NCI-H2081 (cell line): ENCODE measurements at places on chromosomes 1 and 21.

DNA sequence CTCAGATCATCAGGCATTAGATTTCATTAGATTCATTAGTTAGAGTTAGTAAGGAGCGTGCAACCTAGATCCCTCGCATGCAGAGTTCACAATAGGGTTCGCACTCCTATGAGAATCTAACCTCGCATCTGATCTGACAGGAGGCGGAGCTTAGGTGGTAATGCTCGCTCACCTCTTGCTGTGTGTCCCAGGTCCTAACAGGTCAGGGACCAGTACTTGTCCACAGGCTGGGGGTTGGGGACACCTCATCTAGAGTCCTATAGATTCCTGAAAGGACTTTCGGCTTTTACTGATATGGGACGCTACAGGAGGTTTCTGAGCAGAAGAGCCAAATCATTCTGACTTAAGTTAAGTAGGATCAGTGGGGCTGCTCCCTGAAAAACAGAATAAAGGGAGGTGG is 91.4 kb downstream of the AKT3 start:
- DNase-seq: no peak

- DNase-seq: no peak
These were observed 727.6 kb downstream of the PTPRU start for GRCh38 chr1:29963946-29964345.

GRCh38 chr1:35876988-35877387 is 6.0 kb upstream of the AGO1 start:
- no peak for DNase-seq

DNA sequence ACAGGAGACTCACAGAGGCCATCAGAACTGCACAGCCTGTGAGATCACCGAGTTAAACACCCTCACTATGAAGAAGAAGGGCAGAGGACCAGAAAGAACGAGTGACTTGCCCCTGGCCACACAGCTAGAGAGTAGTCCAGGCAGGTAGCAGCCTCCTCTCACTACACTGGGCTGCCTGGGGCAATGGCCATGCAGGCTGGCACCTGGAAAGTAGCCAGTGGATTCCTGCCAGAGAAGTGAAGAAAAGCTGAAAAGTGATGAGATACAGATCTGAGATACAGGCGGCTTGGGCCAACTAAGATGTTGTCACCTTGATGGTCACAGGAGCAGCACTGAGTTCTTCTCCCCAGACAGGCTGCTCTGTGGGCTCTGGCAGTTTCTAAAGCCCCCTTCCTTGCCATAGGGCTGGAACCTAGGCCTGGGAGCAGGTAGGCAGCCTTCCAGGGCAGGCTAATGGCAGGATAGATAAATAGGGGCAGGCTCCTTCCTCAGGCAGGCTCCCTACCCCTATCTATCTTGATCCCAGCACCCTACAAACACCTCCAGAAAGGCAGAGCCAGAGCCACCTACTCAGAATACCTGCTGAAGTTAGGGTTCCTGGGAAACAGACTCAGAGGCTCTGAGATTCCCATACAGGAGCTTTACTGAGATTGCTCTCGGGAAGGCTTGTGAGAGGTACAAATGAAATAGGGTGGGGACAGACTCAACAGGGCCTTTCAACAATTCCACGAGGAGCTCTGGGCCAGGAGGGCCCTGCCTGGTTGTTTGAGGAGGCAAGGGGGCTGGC is 106.3 kb downstream of the BEND5 start:
- no peak for DNase-seq

GRCh38 chr1:116880917-116881316 is 28.8 kb upstream of the PTGFRN start:
- no peak for DNase-seq

GRCh38 chr1:94092210-94092613 is 28.7 kb downstream of the ABCA4 start:
- no peak for DNase-seq

- DNase-seq: no peak
These were observed 29.8 kb downstream of the TRPM2 start for GRCh38 chr21:44383216-44383615.

DNA sequence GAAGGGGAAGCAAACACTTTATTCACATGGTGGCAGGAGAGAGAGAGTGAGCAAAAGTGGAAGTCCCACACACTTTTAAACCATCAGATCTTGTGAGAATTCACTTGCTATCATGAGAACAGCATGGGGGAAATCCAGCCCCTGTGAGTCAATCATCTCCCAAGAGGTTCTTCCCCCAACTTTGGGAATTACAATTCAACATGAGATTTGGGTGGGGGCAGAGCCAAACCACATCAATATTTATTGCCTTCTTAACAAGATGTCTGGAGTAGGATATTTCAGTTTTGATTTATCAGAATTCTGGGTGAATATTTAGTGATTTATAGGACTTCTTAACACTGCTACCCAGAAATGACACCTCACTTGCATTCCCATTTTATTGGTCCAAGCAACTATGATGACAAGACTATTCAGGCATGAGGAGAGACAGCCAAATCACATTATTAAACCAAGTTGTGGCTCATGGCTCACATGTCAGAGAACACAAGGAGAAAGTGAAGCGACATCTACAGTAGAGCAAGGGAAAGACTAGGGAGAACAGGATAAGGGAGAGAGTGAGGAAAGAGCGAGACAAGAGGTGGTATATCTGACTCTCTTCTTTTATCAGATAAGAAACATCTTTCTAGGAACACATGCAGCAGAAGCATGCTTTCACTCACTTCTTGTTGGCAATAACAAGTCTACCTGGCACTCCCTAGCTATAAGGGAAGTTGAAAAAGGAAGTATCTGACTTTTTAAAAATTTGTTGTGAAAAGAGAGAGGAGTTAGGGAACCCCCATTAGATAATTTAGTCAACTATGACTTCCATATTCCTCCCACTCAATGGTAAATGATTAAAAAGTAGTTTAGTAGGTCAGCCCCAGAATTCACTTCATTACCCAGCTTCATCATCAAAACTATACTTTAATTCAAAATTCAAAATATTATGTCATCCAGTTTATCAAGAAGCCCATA is 36.6 kb upstream of the PTPRC start:
- DNase-seq: no peak

DNA sequence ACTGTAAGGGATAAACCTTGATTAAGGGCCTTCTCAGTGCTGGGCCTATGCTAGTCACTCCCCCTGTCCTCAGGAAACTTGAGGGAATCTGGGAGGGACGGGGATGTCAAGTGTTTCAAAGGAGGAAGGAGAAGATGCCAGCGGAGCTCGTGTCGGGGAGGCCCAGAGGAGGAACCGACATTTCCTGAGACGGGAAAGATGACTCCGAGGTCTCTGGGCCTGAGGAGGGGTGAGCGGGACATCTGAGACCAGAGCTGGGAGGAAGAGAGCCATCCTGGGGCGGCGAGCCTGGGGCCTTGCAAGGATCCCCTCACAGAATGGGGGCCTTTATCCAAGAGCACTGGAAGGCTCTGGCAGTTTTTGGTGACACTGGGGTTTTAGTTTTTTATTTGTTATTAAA is 10.4 kb downstream of the SLC66A1 start:
- DNase-seq: no peak

GRCh38 chr1:21651214-21652042 is 17.7 kb downstream of the RAP1GAP start:
- DNase-seq: peak; percentile 52

DNA sequence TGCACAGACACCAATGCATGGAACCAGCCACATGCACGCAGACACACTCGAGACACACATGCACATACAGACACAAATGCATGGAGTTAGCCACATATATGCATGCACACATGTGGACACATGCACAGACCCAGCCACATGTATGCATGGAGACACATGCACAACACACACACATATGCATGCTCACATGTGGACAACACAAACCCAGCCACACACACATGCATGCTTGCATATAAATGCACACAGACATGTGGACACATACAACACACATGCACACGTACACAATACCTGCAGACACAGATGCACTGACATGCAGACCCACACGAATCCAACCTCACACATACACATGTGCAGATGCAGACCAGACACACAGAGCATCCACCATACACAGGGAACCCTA is 31.1 kb downstream of the WNT9A start:
- no peak for DNase-seq

- no peak for DNase-seq
These were observed 126.2 kb downstream of the CNIH3 start for GRCh38 chr1:224742349-224742748.

- no peak for DNase-seq
These were observed 337.7 kb downstream of the DISC1 start for GRCh38 chr1:231964241-231964640.

DNA sequence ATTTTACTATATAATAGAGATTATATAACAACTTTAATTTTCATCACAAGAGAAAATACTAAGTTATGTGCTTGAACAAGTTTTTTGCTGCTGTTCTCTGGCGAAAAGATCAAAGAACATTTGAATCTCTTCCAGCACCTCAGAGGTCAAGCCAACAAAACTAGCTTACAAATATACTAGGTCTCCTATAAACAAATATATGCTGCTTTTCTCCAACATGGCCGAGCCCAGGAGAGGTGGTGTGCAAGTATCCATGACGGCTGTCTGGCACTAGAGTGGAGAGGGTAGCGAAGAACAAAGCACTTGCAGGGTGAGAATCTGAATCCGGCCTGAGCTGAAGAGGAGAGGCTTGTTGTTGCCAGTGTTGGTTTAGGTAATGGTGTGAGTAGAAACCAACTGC is 7.5 kb upstream of the FMO3 start:
- DNase-seq: no peak

- DNase-seq: no peak
These were observed 131.6 kb downstream of the SNX7 start for GRCh38 chr1:98793136-98793535.

- DNase-seq: no peak
These were observed 5.1 kb downstream of the ZC3H12A start for GRCh38 chr1:37479255-37480124.

- no peak for DNase-seq
These were observed 9.7 kb downstream of the IFFO2 start for GRCh38 chr1:18946550-18947381.

- no peak for DNase-seq
These were observed 588.0 kb upstream of the BEND5 start for GRCh38 chr1:49364676-49365075.

GRCh38 chr21:42680429-42680828 is 27.0 kb downstream of the PDE9A start:
- DNase-seq: no peak

DNA sequence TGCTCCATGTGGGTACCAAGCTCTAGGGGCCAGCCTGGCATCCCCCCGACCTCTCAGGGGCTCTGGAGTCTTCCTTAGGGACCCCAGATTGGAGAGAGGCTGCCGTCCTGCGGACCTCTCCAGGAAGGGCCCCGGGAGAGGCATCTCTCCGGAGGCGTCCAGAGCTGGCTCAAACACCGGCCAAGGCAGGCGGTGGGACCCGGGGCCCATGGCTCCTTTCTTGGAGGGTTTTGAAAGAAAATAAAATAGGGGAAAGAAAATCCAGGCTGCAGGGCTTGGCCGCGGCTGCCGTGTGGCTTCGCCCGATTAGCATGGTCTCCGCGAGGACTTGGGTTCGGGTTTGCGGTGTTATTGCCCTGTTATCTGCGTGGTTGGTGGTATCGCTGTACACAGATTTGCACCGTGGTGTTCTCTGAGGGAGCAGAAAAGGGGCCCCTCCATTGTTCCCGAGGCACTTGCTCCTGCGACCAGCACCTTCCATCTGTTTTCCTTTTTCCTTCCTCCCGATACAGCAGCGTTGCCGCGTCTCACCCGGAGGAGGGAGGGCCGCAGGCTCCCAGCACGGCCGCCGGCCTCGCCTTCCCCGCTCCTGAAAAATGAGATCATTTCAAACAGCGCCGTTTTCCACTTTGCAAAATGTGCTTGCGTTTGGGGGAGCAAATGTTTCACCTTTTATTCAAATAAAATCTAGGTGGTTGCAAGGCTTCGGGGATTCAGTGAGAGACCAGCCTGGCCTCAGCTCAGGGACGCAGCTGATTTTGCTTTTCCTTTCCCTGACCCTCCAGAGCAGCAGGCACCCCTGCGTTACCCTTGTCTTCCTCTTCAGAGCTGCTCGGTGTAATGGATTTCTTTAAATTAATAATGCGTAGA is 86.3 kb downstream of the PRDM16 start:
- DNase-seq: no peak

GRCh38 chr1:100187912-100188311 is 9.9 kb upstream of the LRRC39 start:
- DNase-seq: peak; percentile 22

GRCh38 chr1:147882535-147882934 is 20.1 kb upstream of the GJA8 start:
- DNase-seq: no peak

GRCh38 chr1:236734141-236734765 is 48.0 kb downstream of the ACTN2 start:
- DNase-seq: no peak

- DNase-seq: no peak
These were observed 34.8 kb upstream of the LYST start for GRCh38 chr1:235901461-235901860.

- DNase-seq: no peak
These were observed 3.9 kb upstream of the IFI44 start for GRCh38 chr1:78645723-78646122.

- no peak for DNase-seq
These were observed 45.7 kb downstream of the GALNT2 start for GRCh38 chr1:230112782-230113181.

- no peak for DNase-seq
These were observed 3.4 kb upstream of the KRTAP10-5 start for GRCh38 chr21:44583800-44584147.

- DNase-seq: no peak
These were observed 26.9 kb upstream of the H6PD start for GRCh38 chr1:9207715-9208114.

- DNase-seq: no peak
These were observed 14.1 kb upstream of the PADI4 start for GRCh38 chr1:17293681-17294425.

DNA sequence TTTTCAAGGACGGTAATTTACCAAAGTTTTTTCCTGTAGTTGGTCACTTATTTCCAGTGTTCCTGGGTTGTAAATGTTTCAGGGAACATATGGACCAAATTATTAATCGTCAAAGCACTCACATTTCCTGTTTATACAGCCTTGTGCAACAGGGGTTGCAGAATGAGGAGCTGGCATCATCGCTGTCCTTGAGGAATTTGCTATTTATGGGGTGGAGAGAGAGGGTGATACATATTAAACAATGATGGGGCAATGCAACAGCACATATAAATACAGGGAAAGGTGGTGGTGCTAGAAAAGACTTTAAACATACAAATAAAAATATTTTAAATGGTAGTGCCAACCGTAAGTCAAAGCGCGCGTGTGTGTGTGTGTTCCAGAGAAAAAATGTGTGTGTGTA is 369.8 kb downstream of the NPHP4 start:
- no peak for DNase-seq

GRCh38 chr1:182602935-182603645 is 1.1 kb downstream of the RGS16 start:
- no peak for DNase-seq
